Erythroblast (primary cell): ENCODE measurements at places on chromosomes 6 and 20.
A peak's percentile ranks its signal among the peaks of the same experiment; 100 is the strongest.

- no peak for DNase-seq
These were observed 106.9 kb downstream of the SLC23A2 start for GRCh38 chr20:4894409-4894808.

- no peak for DNase-seq
These were observed 72.5 kb downstream of the DLGAP4 start for GRCh38 chr20:36378686-36379085.

DNA sequence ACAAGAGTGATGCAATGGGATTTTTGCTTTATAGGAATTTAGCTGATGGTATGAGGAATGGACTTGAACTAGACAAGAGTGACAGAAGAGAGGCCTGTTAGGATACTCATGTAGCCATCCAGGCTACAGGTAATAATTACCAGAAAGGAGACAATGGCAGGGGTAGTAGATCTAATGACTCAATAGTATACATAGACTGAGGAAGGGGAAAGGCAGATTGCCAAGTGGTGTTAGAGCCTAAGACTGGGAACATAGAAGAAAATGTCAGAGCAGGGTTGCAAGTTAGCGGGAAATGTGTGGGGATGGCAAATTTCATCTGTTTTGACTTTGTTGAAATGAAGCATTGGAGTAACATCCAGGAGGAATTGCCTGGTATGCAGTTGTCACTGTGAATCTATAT lies 295.6 kb downstream of the UTRN start:
- DNase-seq, result no peak

DNA sequence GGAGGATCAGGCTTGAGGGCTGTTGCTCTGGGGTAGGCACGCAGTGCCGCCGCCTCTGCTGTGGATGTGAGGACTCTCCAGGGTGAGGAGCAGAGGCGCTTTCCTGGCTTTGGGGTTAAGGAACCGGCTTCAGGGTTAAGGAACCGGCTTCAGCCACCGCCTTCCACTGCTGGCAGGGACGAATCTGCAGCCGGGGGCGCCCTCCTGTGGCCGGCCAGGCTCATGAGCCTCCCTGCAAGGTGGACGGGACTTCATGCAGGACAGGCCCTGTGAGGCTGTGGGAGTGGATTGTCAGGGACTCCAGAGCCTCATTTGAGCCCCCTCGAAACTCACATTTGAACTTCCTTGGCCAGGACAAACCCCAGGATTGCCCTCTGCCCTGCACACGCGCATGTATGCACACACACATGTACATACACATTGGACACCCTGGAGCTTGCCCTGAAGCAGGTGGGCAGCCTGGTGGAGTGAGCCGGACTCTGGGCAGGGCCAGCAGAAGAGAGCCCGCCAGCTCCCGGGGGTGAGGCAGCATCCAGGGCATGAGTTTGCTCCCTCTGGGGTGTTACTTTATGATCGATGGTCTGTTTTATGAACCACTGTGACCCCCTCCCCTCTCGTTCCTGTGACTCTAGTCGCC lies 146.9 kb downstream of the PHACTR3 start:
- peak; percentile 53 for DNase-seq

GRCh38 chr20:15887387-15887786 lies 685.9 kb downstream of the KIF16B start:
- DNase-seq, result no peak

DNA sequence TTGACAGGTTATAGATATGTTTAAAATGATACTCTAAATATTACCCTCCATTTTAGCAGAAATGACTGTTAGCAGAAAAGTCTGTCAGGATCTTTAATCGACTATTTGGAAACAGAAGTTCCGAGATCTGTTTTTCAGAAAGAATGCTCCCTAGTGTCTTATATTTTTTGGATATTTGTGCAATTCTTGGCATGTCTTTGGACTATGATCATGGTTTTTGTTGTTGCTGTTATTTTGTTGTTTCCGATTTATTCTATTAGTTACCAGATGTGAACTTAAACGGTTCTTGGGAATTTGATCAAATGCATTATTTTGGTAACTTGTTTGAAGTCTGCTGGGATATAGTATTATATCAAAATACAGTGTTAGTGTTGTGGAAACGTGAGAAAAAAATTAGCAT lies 106.4 kb upstream of the CEP162 start:
- no peak for DNase-seq

DNA sequence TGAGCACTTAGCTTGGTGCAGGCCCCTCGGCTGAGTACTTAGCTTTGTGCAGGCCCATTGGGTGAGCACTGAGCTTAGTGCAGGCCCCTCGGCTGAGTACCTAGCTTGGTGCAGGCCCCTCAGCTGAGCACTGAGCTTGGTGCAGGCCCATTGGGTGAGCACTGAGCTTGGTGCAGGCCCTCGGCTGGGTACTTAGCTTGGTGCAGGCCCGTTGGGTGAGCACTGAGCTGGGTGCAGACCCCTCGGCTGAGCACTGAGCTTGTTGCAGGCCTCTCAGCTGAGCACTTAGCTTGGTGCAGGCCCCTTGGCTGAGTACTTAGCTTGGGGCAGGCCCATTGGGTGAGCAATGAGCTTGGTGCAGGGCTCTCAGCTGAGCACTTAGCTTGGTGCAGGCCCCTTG lies 387.1 kb downstream of the THBS2 start:
- no peak for DNase-seq

- no peak for DNase-seq
These were observed 22.4 kb downstream of the MMP24 start for GRCh38 chr20:35248641-35249475.

GRCh38 chr6:40719671-40720374 lies 132.7 kb upstream of the LRFN2 start:
- DNase-seq, result peak; percentile 32

GRCh38 chr6:116165596-116165995 lies 39.7 kb upstream of the COL10A1 start:
- no peak for DNase-seq

DNA sequence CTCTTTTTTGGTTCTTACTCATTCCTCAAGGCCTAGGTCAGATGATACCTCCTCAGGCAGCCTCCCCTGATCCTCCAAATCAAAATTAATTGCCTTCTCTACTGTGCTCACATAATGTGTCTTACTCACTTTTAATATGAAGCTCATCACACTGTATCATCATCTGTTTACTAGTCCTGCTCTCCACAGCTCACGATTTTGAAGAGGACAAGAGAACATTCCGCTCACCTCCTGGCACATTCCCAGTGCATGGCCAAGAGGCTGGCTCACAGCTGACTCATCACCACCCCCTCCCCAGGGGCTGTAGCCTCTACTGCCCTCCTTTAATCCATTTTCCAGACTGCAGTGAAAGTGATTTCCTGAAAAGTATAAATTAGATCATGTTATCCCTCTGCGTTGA lies 133.1 kb downstream of the ALDH8A1 start:
- DNase-seq, result no peak

GRCh38 chr6:50141100-50141499 lies 91.4 kb upstream of the DEFB112 start:
- no peak for DNase-seq
